ENCODE measurements at places on chromosomes 16 and 17. TPM values are rescaled to one million over a fixed set of nuclear protein-coding genes. Genes with fewer than 3 reads are reported as not detected.

RTN4RL1 gene
- 1.1 TPM for polyA plus RNA-seq

DNA sequence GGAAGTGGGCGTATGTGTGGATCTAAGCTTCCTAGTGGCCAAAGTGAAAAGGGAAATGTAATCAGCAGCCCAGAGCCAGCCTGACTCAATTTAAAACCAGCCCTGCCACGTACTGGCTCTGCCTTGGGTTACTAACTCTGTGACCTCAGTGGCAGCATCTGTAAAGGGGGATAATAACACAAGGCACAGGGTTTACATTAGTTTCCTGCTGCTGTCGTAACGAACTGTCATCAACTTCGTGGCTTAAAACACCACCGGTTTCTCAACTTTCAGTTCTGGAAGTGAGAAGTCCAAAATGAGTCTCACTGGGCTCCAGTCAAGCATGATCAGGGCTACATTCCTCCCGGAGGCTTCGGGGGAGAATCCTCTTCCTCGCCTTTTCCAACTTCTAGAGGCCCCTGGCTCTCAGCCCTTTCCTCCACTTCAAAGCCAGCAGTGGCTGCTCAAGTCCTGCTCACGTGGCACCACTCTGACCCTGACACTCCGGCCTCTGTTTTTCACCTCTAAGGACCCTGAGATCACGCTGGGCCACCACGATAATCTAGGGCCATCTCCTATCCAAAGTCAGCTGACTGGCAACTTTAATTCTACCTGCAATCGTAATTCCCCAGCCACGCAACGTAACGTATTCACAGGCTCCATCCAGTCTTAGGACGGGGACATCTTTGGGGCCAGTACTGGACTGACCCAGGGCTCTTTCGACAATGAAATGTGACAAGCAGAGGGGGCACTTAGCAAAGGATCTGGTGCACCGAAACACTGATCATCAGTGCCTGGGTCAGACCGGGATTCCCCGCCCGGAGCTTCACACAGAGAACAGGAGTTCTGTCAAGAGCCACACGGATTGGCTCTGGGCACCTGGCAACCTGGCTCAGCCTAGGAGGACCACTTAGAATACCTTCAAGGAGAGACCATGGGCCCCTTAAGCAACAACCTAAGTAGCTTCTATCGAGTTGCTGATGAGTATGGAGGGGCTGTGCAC, 14.5 kb downstream of the TMC6 start:
- DNase-seq, result no peak

DNA sequence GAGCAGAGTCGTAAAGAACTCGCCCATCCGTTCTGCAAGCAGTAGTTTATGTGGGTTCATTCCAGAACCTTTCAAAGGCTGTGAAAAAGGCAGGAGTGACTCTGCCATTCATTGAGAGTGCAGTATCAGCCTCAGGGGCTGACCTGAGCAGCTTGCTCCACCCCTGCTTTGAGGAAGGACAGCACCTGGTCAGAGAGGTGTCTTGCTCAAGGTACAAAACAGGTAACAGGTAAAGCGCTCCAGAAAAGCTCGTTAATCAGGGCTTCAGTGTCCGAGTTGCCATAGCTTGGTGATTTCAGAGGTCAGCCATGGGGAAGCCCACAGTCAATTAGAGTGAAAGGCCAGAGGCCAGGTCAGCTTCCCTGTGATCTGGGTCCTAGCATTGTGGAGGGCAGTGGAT, 251.1 kb downstream of the ABCC12 start:
- no peak for DNase-seq

DNA sequence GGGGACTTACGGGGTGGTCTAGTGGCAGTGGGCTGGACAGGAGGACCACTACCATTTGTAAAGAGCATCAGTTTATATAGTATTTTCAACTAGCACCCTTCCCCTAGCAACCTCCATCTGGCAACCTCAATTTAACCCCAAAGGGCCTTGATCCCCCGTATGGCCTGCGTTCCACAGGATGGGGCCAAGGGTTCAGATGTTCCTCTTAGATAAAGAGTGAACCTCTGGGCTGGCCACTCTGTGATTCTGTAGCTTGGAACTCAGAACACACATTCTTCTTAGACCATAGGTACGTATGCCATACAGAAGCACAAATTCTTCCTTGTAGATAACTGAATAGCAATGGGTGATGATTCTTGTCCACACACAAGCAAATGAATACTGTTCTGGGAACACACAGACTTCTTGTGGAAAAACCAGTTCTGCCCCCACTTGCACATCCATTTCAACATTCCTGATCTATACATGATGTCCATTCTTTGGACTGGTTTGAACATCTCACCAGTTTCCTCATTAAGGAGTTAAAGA, 1.9 kb upstream of the GGA2 start:
- no peak for DNase-seq

DNA sequence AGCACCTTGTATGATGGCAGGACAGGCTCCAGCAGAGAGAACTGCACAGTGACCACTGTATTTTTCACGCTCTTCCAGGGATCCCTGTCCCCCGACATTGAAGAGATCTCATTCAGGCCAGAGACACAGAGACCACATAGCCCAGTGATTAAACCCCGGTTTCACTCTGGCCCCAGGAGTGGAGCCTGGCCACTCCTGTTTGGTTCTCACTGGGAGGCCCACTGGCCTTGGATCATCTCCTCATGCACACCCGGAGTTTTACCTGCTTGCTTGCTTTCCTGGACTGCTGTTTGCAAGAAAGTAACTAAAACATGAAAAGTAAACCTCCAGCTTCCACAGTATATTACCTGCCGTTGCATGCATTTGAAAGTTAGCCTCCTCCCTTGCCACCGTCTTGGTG, 13.2 kb upstream of the CLEC18C start:
- DNase-seq, result no peak

GPR142 gene
- polyA plus RNA-seq, result 0.13 TPM

DNA sequence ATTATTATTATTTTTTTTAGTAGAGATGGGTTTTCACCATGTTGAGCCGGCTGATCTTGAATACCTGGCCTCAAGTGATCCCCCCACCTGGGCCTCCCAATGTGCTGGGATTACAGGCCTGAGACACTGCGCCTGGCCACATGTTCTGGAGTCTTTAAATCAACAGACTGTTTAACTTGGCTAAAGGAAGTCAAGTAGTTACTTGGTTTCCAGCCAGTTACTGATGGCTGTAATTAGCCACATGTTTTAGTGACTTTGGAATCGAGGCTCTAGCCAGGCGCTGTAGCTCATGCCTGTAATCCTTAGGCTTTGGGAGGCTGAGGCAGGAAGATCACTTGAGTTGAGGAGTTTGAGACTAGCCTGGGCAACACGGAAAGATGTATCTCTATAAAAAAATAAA, 699.2 kb upstream of the RBFOX1 start:
- DNase-seq, result no peak

PHKB gene
- polyA plus RNA-seq, result 97.6 TPM

DNA sequence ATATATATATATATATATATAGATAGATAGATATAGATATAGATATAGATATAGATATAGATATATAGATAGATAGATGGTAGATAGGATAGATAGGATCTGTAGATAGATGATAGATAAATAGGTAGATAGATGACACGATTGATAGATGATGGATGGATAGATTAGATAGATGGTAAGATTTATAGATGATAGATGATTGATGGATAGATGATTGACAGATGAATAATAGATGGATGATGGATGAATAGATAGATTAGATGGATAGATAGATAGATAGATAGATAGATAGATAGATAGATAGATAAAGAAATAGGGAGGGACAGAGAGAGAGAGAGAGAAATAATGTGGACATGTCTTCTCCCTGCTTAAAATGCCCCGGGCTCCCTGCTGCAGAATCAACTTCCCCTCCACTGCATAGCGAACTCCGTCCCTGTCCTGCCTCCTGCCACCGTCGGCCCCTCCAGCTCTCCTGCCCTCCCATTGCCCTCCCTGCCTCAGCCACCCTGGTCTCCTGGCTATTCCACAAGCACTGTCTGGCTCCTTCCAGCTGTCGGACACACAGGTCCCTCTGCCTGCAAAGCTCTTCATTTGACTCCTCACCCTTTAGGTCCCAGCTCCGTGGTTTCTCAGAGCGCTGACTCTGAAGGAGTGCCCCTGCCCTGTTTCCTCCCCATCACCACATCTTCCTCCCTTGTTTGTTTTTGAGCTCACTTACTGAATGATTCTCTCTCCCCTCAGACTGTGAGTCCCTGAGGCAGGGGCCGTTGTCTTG, 254.0 kb downstream of the KATNIP start:
- DNase-seq, result no peak

MPV17L gene
- 4.9 TPM for polyA plus RNA-seq

BICDL2 gene
- 2.2 TPM for polyA plus RNA-seq

DNA sequence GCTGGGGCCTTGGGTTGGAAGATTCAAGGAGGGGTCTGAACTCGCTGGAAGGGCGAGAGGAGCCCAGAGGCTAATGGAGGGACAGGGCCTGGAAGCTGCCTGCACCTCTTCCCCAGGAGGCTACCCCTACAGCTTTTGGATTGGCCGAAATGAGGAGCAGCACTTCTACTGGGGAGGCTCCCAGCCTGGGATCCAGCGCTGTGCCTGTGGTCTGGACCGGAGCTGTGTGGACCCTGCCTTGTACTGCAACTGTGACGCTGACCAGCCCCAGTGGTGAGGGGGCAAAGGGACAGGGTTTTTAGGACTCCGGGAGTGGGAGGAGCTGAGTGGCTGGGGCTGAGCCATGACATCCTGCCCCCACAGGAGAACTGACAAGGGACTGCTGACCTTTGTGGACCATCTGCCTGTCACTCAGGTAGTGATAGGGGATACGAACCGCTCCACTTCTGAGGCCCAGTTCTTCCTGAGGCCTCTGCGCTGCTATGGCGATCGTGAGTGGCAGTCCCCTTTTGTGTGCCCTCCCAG, 8.8 kb downstream of the CNTNAP1 start:
- DNase-seq, result no peak

KRTAP9-4 gene
- not detected for polyA plus RNA-seq

- DNase-seq, result peak; percentile 9
Measured at GRCh38 chr17:18319604-18320256, 4.6 kb downstream of the SMCR8 start.

Measured in right lung (tissue), 10 donors.